ENCODE measurements at places on chromosomes 1 and 21. TPM values are rescaled to one million over a fixed set of nuclear protein-coding genes. Genes with fewer than 3 reads are reported as not detected.

DNA sequence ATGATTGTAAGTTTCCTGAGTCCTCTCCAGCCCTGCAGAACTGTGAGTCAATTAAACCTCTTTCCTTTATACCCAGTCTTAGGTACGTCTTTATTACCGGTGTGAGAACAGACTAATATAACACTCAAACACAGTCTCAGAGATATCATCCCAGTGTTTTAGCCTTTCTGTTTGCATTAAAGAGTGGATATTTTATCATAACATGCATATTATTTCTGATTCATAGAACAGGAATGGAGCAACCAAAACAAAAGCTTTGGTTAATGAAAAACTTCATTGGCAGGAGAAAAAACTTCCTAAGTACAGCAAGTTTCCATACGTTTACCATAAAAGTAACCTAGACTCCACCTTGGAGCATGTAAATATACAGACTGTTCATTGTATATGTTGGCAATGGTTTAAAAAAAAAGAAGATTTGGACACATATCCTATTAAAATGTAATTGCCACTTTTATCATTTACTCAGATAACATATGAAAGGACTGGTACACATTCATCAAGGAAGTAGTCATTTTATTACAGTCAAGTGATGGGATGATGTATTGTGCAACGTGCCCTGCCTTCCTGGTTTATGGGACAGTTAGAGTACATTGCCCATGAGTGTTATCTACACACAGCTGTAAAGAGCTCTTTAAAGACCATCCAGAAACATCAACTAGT lies 144.8 kb downstream of the ETS2 start:
- DNase-seq = no peak

DNA sequence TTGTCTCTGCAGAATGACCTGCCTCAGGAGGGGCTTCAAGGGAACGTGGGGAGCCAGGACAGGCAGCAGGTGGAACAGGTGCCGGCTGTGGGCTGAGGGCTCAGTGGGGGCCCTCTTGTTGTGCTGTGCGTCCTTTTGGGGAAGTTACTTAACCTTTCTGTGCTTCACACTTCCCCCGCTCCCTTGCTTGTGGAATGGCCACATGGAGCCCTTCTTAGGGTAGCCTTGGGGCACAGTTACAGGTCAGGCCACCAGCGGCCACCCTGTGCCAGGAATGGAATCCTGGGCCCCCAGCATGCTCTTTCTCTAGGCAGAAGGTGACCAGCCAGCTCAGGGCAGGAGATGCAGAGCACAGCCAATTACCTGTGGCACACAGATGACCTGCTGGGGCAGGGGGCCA lies 2.6 kb downstream of the IKBKE start:
- DNase-seq = no peak

DNA sequence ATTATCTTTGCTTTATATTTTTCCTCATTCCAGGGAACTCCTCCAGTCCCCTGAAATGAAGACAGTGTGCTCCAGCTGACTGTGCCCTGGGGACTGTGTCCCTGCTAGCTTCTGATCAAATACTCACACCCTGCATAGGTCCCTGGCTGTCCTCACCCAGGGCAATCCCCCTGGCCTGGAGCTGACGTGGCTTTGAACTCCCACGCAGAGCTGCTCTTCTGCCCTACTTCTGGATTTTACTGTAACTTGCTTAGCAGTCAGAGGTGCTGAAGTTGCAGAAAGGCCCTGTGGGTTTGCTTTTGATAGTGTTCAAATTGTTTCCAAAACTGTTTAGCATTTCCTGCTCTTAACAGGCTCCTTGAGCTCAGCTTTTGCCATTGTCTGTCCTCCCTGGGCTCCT lies 186.5 kb downstream of the FASLG start:
- DNase-seq = peak; percentile 32

GRCh38 chr21:39842741-39843459 lies 24.3 kb upstream of the PCP4 start:
- DNase-seq = no peak

- DNase-seq = no peak
Measured at GRCh38 chr1:89121641-89122040, 4.3 kb downstream of the GBP2 start.

UTS2 gene
- 1.1 TPM for total RNA-seq

SLC19A1 gene
- 31.2 TPM for total RNA-seq

DNA sequence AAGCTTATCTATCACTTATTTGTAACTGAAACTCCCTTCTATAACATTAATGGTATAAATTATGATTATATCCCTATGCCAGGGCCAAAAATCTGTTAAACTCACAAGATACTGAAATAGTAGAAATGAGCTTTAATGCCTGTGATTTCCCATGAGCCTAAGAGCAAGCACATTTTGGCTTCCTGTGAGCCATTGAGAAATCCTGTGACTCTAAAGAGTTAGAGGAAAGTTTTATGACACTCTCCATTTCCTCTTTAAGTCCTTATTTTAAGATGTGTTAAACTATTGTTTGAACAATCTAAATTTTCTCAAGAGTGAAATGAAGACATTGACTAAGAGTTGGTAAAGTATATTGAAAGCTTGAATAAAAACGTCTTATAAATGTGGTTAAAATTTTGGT lies 45.6 kb downstream of the SUCO start:
- DNase-seq = no peak

ACOT11 gene
- 0.55 TPM for total RNA-seq

DNA sequence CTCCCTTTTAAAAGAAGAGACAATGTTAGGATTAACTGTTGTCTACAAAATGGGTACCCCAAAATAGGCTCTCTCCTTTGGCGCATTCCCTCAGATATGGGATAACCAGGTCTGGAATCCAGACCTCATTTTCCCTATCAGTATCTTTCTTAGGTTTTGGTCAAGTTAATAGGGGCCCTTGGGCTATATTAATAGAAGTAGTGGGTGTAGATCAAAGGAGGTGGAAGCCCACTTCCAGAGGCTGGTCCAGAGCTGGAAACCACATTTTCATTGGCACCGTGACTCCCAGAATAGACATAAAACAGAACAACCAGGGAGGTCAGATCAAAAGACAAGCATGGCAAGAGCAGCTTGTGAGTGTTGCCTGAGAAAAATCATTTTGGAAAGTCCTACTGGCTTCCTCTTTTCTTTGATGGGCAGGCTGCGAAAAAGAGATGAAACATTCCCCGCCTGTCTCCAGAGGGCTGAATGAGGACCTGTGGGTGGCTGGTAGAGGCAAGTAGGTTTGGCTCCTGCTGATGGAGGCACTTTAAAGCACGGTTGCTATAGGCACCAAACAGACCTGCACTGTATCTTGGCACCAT lies 25.8 kb upstream of the KIF21B start:
- DNase-seq = no peak

DNA sequence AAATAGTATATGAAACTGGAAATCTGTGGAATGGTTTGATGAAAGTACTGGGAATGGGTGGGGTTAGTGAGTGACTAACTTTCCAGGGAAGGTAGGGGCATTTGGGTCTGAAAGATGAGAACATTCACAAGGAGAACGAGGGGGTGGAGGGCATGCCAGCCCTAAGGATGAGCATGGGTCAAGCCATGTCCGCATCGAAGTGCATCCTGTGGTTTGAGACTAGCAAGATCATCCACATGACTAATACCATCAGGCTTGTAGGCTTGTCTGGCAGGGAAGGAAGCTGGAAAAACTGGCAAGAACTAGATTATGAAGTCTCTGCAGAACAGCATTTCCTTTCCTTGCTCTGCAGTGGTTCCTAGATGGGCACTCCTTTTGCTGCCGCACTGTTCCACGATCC lies 70.4 kb upstream of the UBE2U start:
- no peak for DNase-seq

GBP6 gene
- 0.38 TPM for total RNA-seq

DNA sequence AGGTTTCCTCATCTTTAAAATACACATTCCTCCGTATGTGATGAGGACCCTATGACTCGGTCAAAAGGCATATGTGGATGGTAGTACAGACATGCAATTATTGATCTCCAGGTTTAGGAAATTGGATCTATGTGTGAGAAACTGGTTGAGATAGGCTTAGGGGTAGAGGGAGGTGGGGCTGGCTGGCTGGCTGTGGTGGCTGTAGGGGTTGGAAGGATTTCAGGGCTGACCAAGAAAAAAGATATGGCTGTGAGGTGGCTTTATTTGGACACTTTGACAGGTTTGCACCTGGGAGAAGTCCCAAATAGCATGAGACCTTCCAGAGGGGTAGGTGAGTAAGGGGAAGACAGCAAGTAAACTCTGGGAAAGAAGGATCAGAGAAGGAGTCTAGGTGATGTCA lies 39.6 kb upstream of the ADAM30 start:
- DNase-seq = no peak

- no peak for DNase-seq
Measured at GRCh38 chr1:157519451-157519850, 32.9 kb downstream of the FCRL5 start.

DNA sequence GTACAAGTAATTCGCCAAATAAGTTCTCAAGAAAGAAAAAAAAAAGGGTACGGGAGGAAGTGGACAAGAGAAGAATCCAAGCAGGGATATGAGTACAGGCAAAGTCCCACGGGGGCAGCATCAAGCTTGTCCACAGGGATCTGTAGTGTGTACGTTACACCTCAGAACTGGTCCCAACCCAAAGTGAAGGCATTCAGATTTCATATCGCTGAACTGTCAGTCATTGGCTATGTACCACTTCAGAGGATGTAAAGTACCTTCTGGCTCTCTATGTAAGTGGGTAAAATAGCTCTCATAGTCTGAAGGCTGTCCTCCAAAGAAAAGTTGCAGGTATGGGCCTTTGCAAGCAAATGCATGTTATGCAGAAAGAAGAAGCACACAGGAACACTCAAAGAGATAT lies 8.1 kb upstream of the CLCA4 start:
- no peak for DNase-seq

C1orf185 gene
- total RNA-seq = not detected

GRCh38 chr1:22930240-22930912 lies 42.3 kb downstream of the LACTBL1 start:
- peak; percentile 32 for DNase-seq

GRCh38 chr1:116252785-116253184 lies 120.3 kb upstream of the ATP1A1 start:
- DNase-seq = no peak

GRCh38 chr21:15139898-15140297 lies 75.1 kb upstream of the NRIP1 start:
- DNase-seq = no peak

DNA sequence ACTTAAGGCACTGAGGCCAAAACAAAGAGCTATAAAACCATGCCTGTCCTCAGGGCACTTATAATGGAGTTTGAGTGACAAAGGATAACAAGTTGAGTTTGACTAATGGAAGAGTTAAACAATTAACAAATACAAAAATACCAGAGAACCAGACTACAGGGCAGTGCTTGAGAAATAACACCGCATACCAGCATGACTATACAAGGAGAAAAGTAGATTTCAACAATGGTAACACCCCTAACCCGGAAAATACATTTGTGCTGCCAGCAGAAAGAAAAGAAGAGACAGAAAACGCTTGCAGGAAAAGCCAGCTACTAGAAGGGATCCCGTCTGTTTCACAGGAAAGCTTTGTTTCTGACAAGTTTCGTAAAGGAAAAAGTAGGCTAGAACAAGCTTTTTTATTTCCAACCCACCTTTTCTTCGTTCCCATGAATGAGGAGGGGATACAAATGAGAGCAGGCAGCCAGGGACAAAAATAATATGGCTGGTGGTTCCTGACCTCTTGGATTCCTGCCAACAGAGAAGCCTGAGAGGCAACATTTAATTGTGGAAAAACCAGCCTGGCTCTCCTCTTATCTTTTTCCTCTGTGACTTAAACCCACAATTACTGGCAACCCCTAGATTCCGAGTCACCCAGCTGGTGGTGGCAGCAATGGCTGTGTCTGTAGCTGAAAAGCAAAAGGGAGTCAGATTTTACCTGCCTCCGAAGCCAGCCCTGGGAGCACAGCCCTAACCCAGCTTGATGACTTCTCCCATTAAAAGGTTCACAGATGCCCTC lies 56.5 kb downstream of the WLS start:
- no peak for DNase-seq

DNA sequence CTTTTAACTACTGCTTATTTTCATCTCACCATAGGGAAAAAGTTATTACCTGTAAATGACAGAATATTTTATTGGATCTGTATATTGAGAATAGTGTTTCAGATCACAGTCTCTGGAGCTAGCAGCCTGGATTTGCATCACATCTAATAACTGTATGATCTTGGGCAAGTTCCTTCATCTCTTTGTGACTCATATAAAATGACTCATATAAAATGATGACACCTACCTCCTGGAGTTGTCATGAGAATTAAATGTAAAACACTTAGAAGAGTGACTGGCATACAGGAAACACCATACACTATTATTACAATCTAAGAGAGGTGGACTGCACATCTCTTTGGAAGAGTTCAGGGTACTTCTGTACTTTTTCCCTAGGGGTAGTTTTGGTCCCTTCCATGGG lies 421.3 kb downstream of the NEGR1 start:
- no peak for DNase-seq

IGSF8 gene
- total RNA-seq = 31.6 TPM

GRCh38 chr21:25330266-25330665 lies 277.0 kb downstream of the MRPL39 start:
- DNase-seq = no peak

DNA sequence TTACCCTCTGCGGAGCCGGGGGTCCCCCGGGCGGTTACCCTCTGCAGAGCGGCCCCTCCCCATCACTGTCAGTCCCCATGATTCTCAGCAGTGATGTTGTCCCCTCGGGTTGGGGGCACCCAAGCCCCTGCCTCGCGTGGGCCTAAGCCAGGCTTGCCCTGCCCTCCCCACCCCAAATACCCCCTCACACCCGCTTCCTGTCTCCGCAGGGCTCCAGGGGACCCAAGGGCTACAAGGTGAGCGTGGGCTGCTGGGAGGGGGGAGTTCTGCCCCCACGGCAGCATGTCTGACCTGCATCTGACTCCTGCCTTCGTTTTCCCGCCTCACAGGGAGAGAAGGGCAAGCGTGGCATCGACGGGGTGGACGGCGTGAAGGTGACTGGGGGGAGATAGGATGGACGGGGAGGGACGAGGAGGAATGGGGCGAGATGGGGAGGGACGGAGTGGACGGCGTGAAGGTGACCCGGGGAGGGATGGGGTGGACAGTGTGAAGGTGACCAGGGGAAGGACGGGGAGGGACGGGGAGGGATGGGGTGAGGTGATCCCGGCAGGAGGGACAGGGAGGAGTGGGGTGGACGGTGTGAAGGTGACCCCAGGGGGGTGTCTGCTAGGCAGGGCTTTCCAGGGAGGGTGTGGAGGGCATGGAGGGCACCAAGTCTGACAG lies 8.6 kb downstream of the COL6A1 start:
- no peak for DNase-seq

LINGO4 gene
- total RNA-seq = 1.3 TPM

GRCh38 chr1:70979881-70980280 lies 67.7 kb downstream of the PTGER3 start:
- DNase-seq = no peak

B3GALT2 gene
- 4.1 TPM for total RNA-seq

- DNase-seq = no peak
Measured at GRCh38 chr1:52533713-52534112, 19.2 kb downstream of the TUT4 start.

DMRTA2 gene
- total RNA-seq = not detected

NRAS gene
- total RNA-seq = 54.1 TPM

KLHDC8A gene
- total RNA-seq = not detected

NR0B2 gene
- not detected for total RNA-seq

All from activated CD4-positive, alpha-beta memory T cell treated with anti-CD3 and anti-CD28 coated beads, Interleukin-2, amount 10 ng/mL, durations not matched to agents 7 days and 5 days (primary cell).